ENCODE measurements at places on chromosomes 5 and 9. TPM values are rescaled to one million over a fixed set of nuclear protein-coding genes. Genes with fewer than 3 reads are reported as not detected.

Gene MTRR
- total RNA-seq, result 52.9 TPM

Gene PRDM9
- not detected for total RNA-seq

GRCh38 chr9:88998503-88998902 is 7.2 kb downstream of the S1PR3 start:
- no peak overlapping the region for H3K27ac ChIP-seq
- no peak overlapping the region for H3K4me3 ChIP-seq
- peaks cover 26% of the 10 kb centered on the region for H3K27me3 ChIP-seq
- H3K36me3 ChIP-seq, result no peaks in the 10 kb centered on the region
- H3K4me1 ChIP-seq, result peaks cover 5% of the 10 kb centered on the region

Gene PCAT7
- not detected for total RNA-seq

Measured in activated CD4-positive, alpha-beta T cell treated with anti-CD3 and anti-CD28 coated beads for 36 hours (primary cell).